ENCODE measurements at places on chromosomes 2 and 18.

- DNase-seq, result no peak
Observed at GRCh38 chr2:176129813-176130146, 275 bp downstream of the HOXD8 start.

- DNase-seq, result no peak
Observed at GRCh38 chr2:140657657-140658056, 1473.2 kb downstream of the LRP1B start.

GRCh38 chr2:169623235-169623634 is 39.1 kb downstream of the PPIG start:
- no peak for DNase-seq

GRCh38 chr2:43005245-43005974 is 213.0 kb upstream of the HAAO start:
- DNase-seq, result no peak

GRCh38 chr2:4101936-4102335 is 398.6 kb downstream of the DCDC2C start:
- DNase-seq, result no peak

- DNase-seq, result no peak
Observed at GRCh38 chr18:78130232-78131195, 849.1 kb upstream of the SALL3 start.

GRCh38 chr2:172510088-172510487 is 45.8 kb upstream of the PDK1 start:
- DNase-seq, result no peak

DNA sequence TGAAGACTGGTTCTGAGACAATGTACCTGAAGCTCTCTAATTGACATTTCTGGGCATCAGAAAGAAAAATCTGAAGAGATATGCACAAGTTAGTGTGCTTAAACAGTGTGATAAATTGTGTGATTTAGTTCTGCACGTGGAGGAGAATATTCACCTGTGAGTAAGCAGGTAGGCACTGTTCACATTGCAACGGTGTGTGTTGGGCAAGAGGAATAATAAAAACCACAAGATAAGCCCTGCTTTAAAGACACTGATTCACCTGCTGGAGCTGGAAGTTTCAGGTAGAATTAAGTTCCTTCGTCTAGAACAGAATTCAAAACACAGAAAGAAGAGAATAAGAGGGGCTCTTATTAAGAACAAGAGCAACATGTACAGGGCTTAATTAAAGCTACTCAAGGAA is 864.3 kb upstream of the SOX11 start:
- DNase-seq, result no peak

GRCh38 chr18:69557282-69557681 is 156.6 kb downstream of the DOK6 start:
- no peak for DNase-seq

DNA sequence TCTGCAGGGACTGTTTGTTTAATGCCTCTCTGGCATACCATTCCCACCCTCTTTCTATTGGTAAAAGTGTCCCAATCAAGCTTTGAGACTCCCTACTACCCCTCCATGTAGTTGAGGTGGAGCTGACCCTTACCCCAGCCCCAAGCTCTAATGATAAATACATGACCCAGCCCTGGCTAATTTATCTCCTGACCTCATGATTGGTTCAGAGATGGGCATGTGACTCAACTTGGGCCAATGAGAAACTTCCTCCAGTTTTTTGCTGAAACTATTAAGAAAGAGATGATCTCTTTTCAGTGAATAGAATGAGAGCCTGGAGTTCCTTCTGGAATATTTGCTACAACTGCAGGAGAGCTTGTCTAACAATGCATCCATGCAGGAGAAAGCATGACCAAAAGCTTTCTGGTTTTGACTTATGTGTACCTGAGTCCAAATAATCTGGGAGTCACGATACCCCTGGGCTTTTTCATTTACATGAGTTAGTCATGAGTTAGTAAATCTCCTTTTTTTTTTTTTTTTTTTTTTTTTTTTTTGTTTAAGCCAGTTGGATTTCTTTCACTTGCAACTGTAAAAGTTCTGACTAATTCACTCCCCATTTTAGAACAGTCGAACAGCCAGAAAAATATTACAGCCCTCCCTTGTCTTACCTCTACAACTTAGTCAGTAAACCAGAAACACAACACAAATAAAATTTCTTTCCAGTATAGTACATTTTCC is 66.5 kb upstream of the TLK1 start:
- no peak for DNase-seq

DNA sequence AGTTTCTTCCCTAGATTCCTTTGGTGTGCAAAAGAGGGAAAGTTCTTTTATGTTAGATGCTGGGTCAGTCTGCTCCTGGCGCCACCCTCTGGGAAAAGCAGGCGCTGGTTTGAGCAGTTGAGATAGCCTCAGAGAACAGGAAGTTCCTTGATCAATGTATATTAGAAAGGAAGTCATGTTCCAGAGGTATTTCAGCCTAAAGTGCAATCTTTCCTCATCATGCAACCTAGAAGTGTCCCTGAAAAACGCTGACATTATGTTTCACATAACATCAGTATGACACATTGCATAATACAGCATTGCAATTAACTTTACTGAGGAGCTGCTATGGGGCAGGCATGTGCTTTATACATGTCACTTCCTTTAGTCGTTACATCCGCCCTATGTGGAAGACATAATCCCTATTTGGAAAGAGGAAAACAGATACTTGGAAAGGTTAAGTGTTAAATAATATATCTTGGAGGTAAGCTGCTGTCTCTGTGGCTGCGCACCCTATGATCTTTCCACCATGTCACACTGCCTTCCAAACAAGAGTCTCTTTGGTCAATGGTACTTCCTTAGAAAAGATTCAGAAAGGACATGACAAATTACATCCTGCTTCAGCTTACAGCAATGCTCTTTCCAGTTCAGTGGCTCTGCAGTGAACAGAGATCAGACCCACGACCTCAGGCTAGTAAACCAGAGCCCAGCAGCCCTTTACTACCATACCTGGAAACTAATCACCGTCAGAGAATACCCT is 369.7 kb downstream of the RAD51AP2 start:
- no peak for DNase-seq

DNA sequence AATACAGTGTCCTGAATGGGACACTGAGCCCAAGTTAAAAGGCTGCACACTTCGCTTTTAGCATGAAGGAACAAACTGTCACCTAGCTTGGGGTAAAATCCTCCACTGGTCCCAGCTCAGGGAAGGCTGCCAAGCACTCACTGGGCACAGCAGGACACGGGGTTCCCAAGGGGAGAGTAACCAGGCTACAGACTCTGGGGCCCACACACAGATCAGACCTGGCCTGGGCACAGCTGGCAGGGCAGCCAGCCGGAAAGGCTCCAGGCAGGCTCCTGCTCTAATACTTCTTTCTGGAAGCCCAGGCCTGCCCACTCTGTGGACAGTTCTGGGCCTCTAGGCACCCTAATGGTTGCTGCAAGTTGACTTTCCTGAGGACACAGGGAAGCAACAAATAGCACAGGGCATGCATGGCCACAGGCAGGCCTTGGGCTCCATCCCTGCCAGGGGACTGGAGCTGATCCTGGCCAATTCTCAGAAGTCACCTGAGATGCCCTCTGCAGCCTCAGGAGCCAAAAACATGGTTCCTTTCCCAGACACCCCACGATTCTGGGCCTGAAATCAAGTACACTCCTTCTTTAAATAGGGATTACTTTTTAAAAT is 18.7 kb upstream of the SULT1C3 start:
- DNase-seq, result no peak

DNA sequence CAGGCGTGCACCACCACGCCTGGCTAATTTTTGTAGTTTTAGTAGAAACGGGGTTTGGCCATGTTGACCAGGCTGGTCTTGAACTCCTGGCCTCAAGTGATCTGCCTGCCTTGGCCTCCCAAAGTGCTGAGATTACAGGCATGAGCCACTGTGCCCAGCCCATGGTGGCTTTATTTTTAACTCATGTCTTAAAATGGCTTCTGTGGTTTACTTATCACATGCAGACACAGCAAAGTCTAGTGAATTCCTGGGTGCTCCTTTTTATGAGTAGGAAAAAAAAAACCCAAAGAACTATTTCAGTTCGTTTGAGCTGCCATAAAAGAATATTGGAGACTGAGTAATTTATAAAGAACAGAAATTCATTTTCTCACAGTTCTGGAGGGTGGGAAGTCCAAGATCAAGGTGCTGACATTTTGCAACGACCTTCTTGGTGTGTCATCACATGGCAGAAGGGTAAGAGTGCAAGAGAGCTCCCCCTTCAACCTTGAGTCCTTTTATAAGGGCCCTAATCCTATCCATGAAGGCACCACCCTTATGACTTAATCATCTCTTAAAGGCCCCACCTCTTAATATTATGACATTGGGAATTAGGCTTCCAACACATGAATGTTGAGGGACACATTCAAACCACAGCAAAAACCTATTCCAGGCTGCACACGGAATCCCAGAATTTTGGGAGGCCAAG is 12.6 kb upstream of the REL start:
- DNase-seq, result no peak

- DNase-seq, result no peak
Observed at GRCh38 chr2:216346781-216347180, 25.5 kb downstream of the MARCHF4 start.

DNA sequence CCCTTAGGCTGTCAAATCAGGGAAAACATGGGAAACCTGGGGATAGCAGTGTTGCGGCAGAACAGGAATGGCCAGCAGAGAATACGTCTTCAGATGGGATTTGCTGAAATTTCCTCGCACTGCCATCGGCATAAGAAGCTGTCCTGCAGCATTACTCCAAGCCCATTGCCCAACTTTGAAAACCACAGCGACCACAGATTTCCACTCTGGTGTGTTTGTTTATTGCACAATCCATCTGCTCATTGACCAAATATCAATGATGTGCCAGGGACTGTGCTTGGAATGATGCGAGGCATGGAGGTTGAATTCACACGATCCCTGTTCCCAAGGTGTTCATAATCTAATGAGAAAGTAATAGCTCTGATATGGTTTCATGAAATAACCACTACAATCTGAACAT is 383.3 kb upstream of the MYT1L start:
- DNase-seq, result no peak

DNA sequence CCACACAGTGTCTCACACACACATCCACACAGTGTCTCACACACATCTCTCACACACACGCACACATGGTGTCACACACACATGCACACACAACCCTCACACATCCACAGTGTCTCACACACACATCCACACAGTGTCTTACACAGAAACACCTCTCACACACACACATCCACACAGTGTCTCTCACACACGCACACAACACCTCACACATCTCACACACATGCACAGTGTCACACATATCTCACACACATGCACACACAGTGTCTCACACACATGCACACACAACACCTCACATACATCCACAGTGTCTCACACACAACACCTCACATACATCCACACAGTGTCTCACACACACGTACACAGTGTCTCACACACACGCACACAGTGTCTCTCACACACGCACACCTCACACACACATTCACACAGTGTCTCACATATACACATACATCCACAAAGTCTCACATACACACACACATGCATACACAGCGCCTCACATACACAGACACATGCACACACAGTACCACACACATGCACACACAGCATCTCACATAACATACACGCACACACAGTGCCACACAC is 473.9 kb upstream of the HS6ST1 start:
- no peak for DNase-seq

- no peak for DNase-seq
Observed at GRCh38 chr18:54169431-54170403, 54.8 kb downstream of the MBD2 start.

GRCh38 chr2:238709325-238710025 is 138.4 kb upstream of the TWIST2 start:
- DNase-seq, result no peak

DNA sequence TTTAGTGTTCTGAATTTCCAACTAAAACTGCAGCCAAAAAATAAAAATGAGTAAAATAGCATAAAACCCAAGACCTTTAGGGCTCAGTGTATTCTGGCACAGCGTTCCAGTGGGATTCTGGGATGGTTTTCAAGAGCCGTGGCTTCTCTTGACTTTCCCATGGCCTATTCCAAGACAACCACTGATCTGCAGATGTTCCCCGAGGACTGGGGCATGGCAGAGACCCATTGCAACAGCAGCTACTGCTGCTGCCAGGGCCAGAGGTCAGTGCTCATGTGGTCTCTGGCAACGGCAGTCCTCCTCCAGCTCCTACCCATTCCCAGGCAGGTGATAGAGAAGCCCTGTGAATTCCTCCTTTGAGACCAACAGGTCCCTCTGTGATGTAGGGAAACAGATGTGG is 26.8 kb downstream of the TNP1 start:
- DNase-seq, result no peak

- DNase-seq, result no peak
Observed at GRCh38 chr2:49837561-49838293, 683.4 kb upstream of the FSHR start.

- no peak for DNase-seq
Observed at GRCh38 chr2:127107622-127107999, 657 bp upstream of the BIN1 start.

DNA sequence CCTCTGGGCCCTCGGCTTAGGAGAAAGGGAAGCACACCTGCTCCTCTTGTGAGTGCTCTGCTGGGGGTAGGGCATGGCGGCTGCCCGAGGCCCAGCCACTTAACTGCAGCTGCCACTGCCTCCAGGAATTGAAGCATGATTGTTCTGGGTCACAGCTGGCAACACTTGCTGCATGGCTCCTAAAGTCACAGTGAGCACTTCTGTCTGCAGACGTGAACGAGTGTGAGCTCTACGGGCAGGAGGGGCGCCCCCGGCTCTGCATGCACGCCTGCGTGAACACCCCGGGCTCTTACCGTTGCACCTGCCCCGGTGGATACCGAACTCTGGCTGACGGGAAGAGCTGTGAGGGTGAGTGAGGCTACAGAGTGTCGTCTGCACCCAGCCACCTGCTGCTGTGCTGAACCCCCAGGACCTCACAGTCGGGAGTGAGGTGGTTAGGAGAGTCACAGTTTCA is 44.4 kb downstream of the FBLN7 start:
- peak; percentile 21 for DNase-seq

DNA sequence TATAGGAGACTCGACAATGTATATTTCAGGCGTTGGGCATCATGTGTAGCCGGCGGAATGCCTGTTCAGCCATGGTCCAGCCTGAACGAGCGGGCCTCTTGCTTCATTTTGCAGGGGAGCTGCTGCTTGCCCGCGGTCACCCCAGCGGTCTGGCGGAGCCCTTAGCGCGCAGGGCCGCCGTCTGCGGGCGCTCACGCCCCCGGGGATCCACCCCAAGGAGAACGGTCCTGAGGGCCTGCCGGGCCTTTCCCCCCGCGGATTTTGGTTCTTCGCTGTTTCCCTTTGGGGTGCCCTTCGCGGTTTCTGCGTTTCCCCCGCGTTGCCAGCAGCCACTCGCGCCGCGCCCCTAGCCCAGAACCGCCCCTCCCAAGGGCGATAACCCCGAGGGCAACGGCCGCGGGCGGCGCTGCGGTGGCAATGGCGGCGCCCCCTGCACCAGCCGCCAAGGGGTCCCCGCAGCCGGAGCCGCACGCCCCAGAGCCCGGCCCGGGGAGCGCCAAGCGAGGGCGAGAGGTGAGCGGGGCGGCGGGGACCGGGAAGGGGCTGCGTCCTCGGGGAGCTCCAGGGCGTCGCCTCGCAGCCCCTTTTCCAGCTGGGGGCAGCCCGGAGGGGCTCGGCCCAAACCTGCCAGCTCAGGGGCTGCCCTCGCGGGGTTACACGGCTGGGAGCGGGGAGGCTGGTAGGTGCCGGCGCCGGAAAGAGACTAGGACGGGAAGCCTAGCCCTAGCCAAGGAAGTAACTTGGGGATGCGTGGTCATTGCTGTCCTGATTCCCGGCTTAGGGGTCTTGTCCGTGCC is at the start of gene MFSD2B:
Gene MFSD2B (plus strand): TSS at position 406 of the 797 bp plus-strand sequence. CDS start 12 bp downstream, at position 418.
- DNase-seq, result no peak

Measured in stimulated activated CD4-positive, alpha-beta T cell treated with anti-CD3 and anti-CD28 coated beads, Interleukin-1b, Interleukin-23, amount 100 ng/mL, for 1 hour (primary cell).